ENCODE measurements at places on chromosomes 2 and 18.

GRCh38 chr18:13220361-13220991, 1.9 kb downstream of the LDLRAD4 start:
- ATAC-seq: no peak

GRCh38 chr2:49616800-49617199, 462.5 kb upstream of the FSHR start:
- no peak for ATAC-seq

DNA sequence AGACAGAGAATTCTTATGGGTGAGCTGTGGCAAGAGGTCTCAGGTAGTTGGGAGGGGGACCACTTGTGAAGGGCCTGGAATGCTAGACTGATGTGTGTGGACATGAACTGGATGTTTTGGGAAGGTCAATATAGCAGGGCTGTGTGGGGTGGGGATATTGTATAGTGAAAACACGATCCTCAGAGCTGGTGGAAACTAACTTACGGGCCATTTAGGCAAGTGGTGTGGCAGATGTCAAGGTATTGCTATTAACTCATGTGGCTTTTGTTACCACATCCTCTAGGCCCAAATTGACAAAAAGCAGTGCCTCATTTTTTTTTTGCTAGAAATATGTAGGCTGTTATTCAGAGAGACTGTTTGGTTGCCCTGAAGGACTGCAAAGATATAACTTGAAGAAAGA, 8.0 kb upstream of the GALNT1 start:
- ATAC-seq: no peak

DNA sequence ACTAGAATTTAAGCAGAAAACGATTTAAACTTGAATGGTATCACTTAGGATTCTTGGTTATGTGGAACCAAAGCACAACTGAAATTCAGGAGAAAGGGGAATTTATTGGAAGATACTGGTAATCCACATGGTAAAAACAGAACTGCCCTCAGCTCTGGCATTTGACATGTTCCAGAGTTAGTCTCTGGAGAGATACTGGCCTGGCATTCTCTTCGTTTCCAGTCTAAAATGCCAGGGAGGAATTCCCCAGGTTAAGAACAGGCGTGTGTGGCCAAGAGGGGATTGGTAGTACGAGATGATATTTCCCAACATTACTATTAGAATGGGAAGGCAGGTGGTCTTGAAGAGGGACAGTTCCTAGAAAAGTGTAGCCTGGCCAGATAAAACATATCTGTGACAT, 68.5 kb upstream of the TXNDC2 start:
- no peak for ATAC-seq

GRCh38 chr2:144516981-144517865, 2.7 kb downstream of the ZEB2 start:
- peak; percentile 75 for ATAC-seq

GRCh38 chr2:231785822-231786176, 446 bp upstream of the COPS7B start:
- ATAC-seq: no peak

DNA sequence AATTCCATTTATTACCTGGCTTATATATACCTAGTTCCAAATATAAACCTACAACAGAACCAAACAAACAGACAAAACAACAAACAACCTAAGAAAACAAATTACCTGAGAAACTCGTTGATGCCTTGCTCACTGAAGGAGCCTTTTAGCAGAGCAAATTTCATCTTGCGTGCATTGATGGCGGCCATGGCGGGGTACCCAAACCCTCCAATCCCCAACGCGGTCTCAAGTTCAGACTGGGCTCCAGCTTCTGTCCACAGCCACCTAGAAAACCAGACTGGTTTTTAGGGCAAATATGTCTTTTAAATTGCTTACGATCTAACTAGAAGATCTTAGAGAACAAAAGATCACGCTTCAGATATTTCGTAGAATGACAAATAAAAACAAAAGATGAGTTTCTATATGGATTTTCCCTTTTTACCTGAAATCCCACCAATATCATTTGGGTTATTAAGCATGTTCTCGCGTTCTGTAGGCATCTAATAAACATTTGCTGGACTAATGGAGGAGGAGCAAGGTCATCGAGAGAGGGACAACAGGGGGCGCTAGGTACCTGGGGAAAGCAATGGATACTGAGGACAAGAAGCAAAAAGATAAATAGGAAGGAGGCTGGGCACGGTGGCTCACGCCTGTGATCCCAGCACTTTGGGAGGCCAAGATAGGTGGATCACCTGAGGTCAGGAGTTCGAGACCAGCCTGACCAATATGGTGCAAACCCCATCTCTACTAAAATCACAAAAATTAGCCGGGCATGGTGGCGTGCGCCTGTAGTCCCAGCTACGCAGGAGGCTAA, 25.2 kb downstream of the PDIA6 start:
- ATAC-seq: no peak

- ATAC-seq: no peak
These were observed 22.1 kb upstream of the TNS1 start for GRCh38 chr2:218024871-218025270.

- ATAC-seq: peak; percentile 67
These were observed 138.4 kb downstream of the OTX1 start for GRCh38 chr2:63189026-63189425.

GRCh38 chr2:197559681-197560080, 43.8 kb downstream of the MOB4 start:
- no peak for ATAC-seq

DNA sequence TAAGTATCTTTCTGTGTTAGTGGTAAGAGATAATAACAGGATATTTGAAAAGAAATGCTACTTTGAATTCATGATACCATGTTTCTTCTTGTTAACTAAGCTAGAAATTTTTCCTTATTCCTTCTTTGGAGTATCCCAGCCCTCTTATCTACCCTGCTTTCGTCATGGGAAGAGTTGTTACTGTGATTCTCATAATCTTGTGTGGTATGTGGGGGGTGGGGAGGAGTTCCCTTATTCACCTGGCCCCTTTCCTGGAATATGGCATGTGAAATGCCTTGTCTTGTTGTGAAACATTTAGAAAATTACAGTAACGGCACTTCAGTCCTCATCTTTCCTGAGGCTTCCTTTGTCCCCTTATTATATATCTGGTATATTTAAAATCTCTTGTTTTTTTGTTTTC, 129.9 kb downstream of the NCOA1 start:
- no peak for ATAC-seq

DNA sequence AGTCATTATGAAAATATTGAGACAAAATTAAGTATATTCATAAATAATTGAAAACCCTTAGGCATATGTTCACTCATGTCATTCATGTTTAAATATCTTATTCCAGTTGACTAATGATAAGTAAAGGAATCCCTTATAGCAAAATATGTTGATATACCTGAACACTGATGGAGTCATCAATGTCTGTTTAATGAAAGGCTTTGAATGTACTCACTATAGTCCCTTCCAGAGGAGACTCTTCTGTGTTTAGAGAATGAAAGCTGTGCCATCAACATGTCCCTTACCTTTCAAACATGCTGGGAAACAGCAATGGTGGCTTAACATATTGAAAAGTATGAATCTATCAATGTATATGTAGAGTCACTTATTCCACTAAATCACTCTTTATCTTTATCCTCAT, 242.9 kb downstream of the KCNJ3 start:
- ATAC-seq: no peak

DNA sequence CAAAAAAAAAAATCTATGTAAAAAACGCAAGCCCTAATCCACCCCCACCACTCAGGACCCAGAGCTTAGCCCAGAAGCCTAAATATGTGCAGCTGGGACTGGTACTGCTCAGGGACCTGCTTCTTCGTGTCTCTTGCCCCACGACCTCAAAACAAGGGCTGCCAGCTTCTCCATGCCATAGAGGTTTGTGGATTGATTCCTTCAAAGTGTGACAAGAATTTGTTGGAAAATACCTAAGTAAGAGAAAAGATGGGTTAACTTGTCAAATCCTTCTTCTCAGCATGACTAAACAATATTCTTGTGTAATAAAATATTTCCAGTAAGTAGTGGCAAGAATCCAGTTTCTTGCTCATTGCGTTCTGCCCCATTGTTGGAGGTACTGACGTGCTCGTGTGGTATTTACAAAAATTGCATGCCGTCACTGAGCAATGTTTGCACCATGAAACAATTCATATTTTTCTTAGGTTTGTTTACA, 825 bp upstream of the SCYGR1 start:
- peak; percentile 85 for ATAC-seq

DNA sequence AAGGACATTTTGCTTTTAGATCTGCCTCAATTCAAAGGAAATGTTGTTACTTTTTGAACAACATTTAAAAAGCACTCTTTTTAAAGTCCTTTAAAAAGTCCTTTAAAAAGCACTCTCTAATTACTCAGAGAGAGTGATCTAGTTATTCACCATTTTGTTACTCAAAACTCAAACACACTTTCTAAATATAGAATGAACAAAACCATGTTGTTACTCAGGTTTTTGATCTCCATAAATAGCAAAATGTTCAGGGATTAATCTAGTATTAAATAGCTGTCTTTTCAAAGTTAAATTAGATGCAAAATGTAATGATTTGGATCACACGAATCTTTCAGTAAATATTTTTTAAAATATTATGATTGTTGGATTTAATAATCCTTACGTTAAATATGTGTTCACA, 143.5 kb upstream of the BOD1L2 start:
- no peak for ATAC-seq

GRCh38 chr2:183901931-183902330, 696.4 kb upstream of the ZNF804A start:
- ATAC-seq: no peak

DNA sequence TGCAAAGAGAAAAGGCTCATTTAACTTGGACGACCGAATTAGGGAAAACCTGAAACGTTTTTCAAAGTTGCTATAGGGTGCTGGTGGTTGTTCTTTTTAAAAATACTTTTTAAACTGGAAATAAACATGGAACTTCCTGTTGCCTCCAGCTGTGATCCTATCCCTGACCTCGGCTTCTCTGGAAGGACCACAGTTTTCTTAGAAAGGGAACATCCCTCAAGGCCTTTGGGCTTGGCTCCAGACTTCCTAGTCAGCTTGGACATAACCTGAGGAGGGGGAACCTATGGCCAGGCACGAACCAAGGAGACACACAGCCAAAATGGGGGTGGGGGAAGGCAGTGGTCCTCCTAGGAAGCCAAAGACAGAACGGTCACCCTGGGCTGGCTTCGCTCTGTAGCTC, 57.7 kb downstream of the CENPO start:
- ATAC-seq: no peak

GRCh38 chr2:176284461-176285049, 15.3 kb downstream of the MTX2 start:
- no peak for ATAC-seq

DNA sequence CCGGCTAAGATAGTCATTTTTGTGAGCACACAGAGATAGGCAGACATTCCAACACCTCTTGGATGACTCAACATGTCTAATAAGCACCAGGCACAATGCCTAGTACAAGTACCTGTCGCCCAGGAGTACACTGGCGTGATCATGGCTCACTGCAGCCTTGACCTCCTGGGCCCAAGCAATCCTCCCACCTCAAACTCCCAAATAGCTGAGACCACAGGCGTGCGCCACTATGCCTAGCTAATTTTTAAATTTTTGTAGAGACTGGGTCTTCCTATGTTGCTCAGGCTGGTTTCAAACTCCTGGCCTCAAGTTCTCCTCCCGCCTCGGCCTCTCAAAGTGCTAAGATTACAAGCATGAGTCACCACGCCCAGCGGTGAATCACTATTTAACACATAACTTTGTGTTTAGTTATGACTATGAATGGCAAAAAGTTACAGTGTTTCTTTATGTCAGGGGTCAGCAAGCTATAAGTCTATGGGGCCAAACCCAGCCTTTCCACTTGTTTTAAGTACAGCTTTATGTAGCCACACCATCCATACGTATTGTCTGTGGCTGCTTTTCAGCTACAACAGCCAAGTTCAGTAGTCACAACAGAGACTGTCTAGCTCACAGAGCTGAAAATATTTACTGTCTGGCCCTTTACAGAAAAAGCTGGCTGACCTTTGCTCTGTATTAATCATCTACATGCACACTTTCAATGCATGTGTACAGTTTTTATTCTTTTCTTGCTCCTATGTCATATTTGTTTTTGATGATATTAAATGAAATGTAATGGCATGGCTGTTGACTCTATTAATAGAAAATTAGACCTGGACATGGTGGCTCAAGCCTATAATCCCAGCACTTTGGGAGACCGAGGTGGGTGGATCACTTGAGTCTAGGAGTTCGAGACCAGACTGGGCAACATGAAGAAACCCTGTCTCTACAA, 18.7 kb downstream of the ORC2 start:
- ATAC-seq: peak; percentile 46

- ATAC-seq: peak; percentile 42
These were observed 76.8 kb upstream of the RBMS1 start for GRCh38 chr2:160570376-160570775.

DNA sequence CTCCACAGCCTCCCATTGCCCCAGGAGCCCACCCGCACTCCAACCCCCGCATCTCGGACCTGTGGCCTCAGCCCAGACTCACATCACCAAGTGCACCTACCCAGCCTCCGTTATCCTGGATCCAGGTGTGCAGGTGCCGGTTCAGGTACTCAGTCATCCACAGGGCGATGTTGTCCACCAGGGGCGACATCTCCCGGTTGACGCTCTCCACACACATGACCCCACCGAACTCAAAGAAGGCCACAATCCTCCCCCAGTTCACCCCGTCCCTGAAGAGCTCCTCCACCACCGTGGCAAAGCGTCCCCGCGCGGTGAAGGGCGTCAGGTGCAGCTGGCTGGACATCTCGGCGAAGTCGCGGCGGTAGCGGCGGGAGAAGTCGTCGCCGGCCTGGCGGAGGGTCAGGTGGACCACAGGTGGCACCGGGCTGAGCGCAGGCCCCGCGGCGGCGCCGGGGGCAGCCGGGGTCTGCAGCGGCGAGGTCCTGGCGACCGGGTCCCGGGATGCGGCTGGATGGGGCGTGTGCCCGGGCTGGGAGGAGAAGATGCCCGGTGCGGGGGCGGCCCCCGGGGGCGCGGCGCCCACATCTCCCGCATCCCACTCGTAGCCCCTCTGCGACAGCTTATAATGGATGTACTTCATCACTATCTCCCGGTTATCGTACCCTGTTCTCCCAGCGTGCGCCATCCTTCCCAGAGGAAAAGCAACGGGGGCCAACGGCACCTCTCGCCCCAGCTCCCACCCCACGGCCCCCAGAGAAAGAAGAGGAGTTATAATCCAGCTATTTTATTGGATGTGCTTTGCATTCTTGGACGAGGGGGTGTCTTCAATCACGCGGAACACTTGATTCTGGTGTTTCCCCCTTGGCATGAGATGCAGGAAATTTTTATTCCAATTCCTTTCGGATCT, 1.3 kb downstream of the BCL2 start:
- peak; percentile 54 for ATAC-seq

DNA sequence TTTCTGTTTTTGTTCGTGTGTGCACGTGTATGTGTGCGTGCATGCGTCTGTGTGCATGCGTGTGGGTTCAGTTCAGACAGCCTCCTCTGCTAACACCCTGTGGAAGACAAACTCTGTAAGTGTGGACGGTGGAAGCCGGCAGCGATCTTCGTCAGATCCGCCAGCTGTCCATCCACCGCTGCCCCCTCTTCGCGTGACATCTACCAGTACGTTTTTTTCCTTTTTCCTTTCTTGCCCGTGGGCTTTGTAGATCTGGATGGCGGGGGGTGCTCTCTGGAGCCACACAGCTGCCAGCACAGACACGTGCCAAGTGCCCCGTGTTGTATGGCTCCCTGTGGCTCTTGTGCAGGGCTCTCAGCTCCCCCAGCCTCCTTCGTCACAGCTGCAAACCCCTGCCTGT, 32.3 kb downstream of the ITGB1BP1 start:
- no peak for ATAC-seq
